EL (cell line): ENCODE measurements at places on chromosomes 5 and 9.

- no peak for DNase-seq
These were observed 8.1 kb upstream of the DAB2 start for GRCh38 chr5:39432696-39433530.

DNA sequence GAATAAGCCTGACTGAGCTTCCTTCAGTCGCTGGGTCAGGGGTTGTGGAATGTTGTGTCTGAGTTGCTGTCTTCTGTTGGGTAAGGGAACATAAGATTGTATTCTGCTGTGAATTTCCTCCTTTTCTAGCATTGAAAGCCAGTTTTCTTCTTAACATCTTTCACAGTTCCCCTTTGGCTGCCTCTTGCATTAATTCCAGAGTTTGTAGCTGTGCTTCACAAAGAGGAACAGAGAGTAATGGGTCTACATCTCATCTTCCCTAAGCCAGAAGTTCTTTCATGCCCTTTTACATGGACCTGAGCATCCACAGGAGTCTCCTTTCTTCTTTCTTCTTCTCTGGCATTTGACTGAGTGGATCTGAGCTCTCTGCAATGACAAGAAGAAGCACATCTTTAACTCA lies 686.8 kb downstream of the KCTD16 start:
- no peak for DNase-seq

- DNase-seq, result no peak
These were observed 1.5 kb downstream of the DOLK start for GRCh38 chr9:128945798-128946501.

DNA sequence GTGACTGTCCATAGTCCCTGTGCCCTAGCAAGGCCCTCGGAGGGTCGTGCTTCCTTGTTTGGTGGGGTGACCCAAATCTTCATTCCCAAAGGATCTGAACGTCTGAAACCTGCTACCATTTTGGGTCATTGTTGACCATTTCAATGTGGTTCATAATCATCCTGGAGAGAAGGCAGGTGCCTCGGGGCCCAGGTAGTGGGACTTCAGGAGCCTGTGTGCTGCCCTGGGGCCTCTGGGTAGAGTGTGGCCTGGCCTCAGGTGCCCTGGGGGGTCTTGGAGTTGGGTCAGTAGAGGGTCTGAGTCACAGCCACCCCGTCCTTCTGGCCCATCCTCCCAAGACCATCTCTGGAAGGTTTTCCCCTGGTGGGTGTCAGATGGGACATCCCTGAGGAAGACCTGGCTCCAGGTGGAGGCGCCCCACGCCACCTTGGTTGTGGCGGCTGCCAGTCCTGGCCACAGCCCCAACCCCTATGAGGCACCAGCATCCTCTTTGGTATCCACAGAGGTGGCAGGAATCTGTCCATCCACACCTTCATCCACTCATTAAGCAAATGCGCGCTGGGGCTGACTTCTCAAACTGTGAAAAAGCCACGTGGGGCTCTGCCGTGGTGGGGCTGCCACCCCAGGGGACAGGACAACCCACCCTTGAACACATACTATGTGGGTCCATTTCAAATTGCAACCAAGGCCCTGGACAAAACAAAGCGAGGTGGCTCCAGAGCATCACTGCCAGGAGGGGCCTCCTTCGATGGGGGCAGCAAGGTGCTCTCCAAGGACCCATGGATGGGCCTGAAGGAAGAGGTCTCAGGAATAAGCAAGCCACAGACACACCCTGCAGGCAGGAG lies 41.6 kb upstream of the FCN1 start:
- DNase-seq, result no peak

- peak; percentile 88 for DNase-seq
These were observed 144.5 kb downstream of the AOPEP start for GRCh38 chr9:94870793-94871558.
